ENCODE measurements at places on chromosomes 16 and 17.
A peak's percentile ranks its signal among the peaks of the same experiment; 100 is the strongest.

- DNase-seq, result no peak
Measured at GRCh38 chr17:45322168-45322567, 5.3 kb upstream of the MAP3K14 start.

- no peak for DNase-seq
Measured at GRCh38 chr17:676060-676700, 38.5 kb downstream of the VPS53 start.

DNA sequence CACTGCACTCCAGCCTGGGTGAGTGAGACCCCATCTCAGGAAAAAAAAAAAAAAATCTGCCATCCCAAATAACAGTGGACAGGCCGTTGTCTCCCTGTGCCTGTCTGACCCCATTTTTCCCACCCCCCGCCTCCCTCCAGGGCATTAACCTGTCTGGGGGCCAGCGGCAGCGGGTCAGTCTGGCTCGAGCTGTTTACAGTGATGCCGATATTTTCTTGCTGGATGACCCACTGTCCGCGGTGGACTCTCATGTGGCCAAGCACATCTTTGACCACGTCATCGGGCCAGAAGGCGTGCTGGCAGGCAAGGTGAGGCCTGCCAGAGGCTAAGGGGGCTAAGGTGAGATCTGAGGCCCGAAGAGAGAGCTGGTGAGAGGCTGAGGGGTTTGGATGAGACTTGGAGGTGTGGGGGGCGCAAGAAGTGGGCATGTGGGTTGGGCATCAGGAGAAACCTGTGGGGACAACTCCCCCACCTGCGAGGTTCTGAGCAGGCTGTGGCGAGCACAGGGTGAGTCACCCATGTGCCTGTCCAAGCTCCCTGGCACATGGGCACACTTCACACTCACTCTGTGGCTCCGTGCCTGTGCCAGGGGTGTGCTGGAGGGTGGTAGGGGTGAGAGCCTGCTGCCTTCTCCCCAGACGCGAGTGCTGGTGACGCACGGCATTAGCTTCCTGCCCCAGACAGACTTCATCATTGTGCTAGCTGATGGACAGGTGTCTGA lies 34.7 kb downstream of the ANKRD40 start:
- DNase-seq, result no peak

GRCh38 chr16:6229186-6229585 lies 1103.5 kb upstream of the RBFOX1 start:
- no peak for DNase-seq

DNA sequence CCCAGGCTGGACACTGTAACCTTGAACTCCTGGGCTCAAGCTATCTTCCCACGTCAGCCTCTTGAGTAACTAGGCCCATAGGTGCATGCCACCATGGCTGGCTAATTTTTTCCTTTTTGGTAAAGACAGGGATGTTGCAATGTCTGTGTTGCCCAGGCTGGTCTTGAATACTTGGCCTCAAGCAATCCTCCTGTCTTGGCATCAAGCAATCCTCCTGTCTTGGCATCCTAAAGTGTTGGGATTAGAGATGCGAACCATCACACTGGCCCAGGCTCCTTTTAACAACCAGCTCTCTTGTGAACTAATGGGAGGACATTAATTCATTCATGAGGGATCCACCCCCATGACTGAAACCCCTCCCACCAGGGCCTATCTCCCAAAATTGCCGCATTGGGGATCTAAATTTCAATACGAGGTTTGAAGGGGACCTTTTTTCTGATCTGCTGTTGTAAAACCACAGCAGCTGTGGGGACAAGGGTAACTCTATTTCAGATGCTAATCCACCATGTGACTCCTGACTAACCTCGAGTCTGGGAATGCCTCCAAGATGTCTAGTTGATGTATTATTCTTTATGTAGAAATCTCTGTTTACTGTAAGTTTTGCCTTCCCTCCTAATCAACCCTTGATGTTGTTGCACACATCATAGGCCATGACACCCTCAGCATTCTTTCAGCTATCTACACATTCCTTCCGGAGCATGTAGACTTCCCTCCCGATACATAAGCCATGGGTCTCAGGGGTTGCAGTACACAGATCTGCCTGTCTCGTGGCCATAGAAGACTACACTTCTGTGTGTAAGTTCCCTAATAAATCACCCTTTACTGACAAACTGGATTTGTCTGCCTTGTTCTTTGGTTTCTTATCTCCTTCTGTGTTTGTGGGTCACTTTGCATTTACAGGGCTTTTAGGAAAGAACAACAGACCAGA lies 37.6 kb downstream of the RNF112 start:
- DNase-seq, result no peak

DNA sequence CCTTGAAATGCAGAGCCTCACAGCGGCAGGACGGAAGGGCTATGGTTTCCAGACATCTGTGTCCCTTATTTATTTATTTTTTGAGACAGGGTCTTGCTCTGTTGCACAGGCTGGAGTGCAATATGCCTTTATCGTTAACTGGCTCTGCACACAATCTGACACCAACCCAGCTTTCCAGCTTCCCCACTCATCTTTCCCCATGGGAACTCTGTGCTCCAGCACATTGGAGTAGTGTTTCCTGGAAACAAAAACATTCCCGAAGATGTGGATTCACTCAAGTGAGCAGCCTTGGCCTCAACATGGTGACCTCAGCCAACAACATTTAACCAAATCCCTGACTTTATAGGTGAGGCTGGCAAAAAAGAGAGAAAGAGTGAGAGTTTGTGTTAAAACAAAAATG lies 307.1 kb downstream of the TMEM114 start:
- no peak for DNase-seq

DNA sequence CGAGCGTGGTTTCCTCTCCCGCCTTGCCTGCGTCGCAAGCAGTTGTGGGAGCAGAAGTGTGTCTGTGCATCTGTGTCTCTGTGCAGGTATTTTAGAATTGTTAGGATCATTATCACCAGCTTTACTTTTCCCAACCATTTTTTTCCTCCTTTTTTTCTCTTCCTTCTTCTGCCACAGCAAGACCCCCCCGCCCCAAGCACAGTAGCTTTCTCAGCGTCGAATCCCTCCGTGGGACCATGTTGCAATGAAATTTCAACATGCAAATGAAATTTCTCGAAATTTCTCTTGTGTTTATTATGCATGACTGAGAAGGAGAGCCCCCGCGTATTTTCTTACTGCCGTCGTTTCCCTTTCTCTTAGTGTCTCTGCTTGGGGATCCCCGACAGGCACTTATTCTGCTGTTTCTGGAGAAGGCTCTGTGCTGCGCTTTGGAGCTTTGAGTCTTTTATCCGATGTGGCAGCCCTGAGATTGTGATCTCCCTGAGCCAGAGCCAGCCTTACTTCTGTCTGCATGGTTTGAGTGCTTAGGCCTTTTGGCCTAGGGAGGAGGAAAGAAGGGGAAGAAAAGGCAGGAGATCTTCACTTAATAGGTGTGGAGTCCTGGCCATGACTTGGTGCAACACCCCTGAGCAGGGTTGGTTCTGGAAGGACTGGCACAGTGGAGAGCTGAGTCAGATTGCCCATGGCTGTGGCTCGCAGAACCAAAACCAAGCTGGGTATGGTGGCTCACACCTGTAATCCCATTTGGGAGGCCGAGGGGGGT lies 5.0 kb downstream of the ARMC7 start:
- no peak for DNase-seq

DNA sequence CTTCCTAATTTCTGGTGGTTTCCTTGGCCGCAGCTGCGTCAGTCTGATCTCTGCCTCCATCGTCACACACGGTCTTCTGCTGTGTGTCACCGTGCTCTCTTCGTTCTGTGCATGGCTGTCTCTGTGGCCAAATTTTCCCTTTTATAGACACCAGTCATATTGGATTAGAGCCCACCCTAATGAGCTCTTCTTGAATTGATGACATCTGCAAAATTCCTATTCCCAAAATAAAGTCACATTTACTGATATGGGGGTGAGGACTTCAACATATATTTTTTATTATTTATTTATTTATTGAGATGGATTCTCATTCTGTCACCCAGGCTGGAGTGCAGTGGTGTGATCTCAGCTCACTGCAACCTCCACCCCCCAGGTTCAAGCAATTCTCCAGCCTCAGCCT lies 38.4 kb downstream of the GINS3 start:
- no peak for DNase-seq

- no peak for DNase-seq
Measured at GRCh38 chr17:41339571-41340172, 11.0 kb downstream of the KRT33A start.

GRCh38 chr16:65185241-65185778 lies 63.4 kb upstream of the CDH11 start:
- no peak for DNase-seq

DNA sequence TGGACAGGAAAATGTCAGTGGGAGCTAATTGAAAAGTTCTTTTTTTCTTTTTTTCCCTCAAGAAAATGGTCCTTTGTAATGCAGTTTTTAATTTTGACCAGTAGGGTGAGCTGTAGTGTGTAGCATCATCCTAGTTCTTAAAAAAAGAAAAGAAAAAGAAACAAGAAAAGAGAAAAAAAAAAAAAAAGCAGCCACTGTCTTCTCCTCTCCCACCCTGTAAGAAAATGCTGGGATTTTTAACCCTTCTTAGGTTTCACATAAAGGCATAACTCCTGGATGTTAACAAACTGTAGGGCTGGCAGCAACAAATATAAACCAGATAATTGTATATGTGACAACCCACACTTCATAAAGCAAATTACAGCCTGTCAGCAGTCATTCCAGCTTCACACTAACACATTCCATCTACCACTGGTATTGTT lies 78.1 kb downstream of the SKAP1 start:
- peak; percentile 80 for DNase-seq

- peak; percentile 61 for DNase-seq
Measured at GRCh38 chr17:41734139-41734948, at the start of gene HAP1. Gene HAP1, minus strand, starts transcription at chr17:41734643. Its CDS starts 9 bp downstream, at chr17:41734634.

DNA sequence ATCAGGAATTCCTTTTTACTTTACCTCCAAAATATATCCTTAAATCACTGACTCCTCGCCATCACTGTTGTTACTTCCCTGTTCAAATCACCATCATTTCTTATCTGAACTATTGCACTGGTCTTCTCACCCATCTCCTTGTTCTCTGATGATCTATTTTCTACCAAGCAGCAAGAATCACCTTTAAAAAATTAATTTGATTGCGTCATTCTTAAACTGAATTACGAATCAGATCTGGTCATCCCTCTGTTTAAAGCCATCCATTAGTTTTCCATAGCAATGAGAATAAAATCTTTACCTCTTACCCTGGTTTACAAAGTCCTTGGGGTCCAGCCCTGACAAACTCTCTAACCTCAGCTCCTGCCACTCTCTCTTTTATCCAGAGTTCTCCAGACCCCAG lies 14.6 kb downstream of the PCTP start:
- no peak for DNase-seq

GRCh38 chr17:60039114-60039846 lies 39.4 kb downstream of the HEATR6 start:
- DNase-seq, result peak; percentile 93

- DNase-seq, result no peak
Measured at GRCh38 chr17:72852277-72852938, 240.1 kb downstream of the SLC39A11 start.

DNA sequence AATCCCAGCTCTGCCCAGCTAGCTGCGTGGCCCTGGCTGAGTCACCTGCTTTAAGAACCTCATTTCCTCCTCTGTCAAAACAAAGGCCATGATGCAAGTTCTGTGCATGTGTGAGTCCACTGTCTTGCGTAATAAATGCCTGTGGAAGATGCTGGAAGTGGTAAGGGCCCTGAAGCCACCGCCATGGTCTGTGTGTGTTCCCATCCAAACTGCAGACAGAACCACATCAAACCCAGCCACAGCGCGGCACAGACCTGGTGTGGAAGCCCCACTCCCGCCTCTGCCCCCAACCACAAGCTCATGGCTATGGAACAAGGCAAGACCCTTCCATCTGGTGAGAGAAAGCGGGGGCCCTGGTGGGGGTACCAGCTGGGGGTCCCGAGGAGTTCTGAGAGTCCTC lies 26.0 kb downstream of the NECAB2 start:
- no peak for DNase-seq

DNA sequence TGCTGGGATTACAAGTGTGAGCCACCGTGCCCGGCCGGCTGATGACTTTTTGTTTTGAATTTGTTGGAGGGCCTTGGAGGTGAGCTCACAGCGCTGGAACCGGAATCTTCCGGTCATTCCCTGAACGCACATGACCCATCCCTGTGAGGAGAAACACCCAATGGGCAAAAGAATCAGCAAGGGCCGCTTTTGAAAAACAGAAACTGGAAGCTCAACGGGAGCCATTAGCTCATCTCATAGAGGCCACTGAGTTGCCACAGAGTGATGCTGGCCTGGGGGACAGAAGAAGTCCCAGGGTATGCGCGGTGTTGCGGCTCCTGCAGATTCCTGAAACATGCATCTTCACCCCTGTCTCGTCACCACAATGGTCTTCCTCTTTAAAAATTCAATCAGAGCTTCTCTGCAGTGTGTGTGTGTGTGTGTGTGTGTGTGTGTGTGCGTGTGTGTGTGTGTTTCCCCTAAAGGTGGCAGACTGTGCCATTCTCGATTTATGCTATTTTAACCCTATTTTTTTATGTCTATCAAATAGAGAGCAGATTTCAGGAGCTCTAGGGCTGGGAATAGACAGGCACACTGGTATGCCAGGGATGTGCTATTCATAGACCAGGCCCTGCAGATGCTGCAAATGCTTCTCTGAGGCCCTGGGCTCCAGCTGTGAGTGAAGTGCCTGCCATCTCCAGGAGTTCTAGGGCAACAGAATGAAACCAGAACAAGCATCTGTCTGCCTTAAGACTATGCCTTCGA lies 68.3 kb downstream of the MARCHF10 start:
- DNase-seq, result no peak

- DNase-seq, result no peak
Measured at GRCh38 chr17:78322858-78323455, 36.9 kb downstream of the SOCS3 start.

- DNase-seq, result no peak
Measured at GRCh38 chr17:55903028-55903690, 152.3 kb downstream of the PCTP start.

DNA sequence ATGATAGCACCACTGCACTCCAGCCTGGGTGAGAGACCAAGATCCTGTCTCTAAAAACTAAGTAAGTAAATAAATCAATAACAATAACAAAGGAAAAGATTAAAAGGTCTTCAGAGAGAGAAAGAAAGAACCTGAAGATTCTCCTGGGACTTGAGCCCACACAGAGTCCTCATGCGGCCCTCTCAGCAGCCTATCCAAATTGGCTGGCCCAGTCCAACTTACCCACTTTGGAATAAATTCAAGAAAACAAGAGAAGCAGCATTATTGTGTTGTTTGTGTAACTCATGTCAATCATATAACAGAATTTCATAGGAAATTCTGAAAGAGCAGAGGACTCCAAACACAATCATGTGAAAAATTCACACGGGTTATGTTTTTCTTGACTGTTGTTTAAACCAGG lies 3.8 kb downstream of the SLX4 start:
- no peak for DNase-seq

GRCh38 chr17:79107499-79108231 lies 33.0 kb downstream of the ENGASE start:
- no peak for DNase-seq

Measured in NCI-H510A treated with DMSO at 0.1 percent for 48 hours (cell line).